AG08396 (cell line): ENCODE measurements at places on chromosomes 11 and 22.

DNA sequence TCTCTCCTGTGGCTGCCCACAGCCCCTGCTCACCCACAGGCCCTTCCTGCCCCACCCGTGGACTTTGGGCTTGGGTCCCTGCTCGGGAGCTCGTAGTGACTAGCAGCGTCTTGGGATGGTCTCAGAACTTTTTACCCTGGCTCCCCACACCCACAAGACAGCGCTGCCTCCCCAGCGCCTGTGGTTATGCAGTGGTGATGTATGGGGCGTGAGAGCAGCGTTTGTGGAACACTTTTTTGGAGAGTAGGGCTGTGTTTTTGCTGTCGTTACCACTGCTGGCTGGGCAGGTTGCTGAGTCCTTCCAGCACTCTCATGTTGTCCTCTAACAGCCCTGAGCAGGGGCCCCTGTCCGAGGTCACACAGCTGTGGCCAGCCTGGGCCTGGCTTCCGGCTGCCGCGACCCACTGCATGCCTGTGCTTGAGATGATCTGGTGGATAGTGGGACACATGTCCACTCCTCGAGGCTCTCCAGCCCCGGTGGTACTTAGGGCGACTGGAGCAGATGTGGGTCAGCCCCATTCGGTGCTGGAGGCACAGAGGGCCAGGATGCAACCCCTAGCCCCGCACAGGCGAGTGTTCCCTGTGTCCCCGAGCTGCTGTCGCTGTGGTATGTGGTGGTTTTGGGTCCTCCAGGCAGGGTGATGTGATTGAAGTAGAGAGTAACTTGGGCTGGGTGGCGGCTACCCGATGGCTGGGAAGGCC lies 7.1 kb upstream of the GRAMD4 start:
- no peak for DNase-seq

- no peak for DNase-seq
Measured at GRCh38 chr22:29098296-29098695, 25.5 kb downstream of the KREMEN1 start.

DNA sequence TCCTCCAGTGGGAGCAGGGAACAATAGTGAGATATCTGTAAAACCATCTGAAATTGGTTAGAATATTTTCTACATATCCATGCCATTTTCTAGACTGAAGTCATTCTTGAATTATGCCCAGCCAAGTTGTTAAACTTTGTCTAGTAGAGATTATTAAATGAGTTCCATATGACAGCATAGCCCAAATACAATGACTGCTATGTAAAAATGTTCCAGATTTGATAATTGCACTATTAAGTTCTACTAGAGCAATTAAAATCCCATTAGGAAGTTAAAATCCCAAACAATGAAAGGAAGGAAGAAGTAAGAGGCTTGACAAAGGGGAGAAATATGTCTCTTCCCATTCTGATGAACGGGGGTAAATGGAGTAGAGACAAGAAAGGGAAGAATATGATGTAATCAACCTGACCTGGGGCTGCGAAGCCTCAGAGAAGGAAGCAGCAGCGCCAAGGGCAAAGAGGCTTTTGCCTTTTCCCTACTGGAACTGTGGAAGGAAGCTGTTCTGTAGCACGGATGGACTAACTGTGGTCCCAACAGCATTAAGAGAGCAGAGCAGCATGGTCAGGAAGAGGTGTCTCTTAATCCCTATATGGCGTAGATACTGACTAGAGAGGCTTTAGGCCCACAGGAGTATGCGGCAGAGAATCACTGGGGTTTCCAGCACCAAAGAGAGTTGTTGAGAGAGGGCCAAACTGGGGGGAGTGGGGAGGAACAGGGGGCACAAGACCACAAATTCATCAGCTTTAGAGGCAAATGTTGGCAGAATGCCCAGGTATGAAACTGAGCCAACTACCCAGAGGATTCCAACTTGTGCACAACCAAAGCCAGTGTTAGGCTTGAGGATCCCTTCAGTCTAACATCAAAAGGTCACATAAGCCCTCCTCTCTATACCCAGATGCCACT lies 26.7 kb downstream of the RRP8 start:
- DNase-seq: peak; percentile 45

- DNase-seq: no peak
Measured at GRCh38 chr11:14181121-14181520, 177.9 kb downstream of the RRAS2 start.

GRCh38 chr22:49894322-49895054 lies 23.8 kb downstream of the ALG12 start:
- DNase-seq: no peak
